Stimulated activated CD4-positive, alpha-beta T cell treated with anti-CD3 and anti-CD28 coated beads, Interleukin-1b, Interleukin-23, amount 100 ng/mL, for 4 hours (primary cell): ENCODE measurements at places on chromosomes 6 and 20.

GRCh38 chr6:157770946-157771345 is 52.1 kb upstream of the SNX9 start:
- no peak for DNase-seq

- no peak for DNase-seq
These were observed 55.9 kb downstream of the RNF217 start for GRCh38 chr6:125018136-125018535.

- DNase-seq, result peak; percentile 38
These were observed 170.2 kb downstream of the PREX1 start for GRCh38 chr20:48657426-48658197.

DNA sequence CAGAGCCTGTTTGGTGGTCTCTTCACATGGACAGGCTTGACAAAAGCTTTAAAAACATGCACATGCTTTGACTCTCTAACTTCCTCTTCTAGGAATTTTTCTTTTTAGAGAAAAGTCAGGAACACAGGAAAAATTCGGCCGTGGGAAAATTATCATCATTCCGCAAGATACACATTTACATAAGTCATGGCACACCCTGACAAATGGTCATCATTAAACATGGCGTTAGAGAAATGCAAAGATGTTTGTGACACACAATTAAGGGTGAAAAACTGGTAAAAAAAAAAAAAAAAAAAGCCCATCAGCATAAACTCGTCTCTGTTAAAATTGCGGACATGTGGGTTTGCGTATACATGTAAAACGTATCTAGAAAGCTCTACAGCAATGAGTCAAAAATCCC is 134.2 kb upstream of the AGPAT4 start:
- DNase-seq, result no peak

GRCh38 chr6:34242252-34243130 is 5.8 kb downstream of the HMGA1 start:
- DNase-seq, result no peak

GRCh38 chr6:156864557-156864956 is 87.4 kb downstream of the ARID1B start:
- DNase-seq, result no peak

DNA sequence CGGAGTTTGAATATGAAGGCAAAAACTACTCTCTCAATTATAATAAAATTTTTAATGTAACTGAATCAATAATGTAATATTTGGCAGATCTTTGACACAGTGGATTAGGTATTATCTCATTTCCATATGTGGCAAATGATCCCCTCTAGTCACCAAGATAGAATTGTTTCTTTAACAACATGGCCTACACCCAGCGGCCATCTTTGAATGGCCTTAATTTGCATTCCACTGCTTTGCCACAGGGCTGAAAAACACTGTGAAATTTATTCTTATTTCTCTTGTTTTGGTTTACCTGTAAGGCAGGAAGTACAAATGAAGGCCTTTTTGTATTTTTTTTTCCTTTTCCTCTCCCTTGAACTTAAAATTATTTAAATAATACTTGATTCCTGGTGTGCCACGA is 162.6 kb upstream of the SCGN start:
- no peak for DNase-seq

DNA sequence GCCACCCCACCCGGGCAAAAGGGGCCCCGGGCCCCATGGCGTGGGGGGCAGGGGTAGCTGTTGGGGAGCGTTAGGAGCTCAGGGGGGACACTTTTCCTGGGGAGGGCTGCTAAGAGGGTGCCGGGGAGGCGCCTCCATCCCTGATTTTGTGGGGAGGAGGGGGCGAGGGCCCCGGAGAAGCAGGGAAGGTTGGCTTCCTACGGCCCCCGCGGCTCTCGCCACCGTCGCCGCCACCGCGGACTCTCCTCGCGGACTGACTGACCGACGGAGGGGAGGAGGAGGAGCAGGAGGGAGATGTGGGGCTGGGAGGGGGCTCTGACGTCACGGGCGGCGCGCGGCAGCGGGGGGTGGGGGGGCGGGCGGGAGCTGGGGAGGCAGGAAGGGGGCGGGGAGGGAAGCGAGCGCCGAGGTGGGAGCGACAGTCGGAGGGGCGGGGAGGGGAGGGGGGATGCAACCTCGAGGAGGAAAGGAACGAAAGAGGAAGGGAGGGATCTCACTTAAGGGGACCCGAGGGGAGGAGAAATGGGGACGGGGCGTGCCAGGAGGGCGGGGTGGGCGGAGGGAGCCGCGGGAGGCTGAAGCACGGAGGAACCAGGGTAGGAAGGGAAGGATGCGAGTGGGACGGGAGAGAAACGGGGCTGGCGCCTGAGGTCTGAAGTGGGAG is 5.1 kb downstream of the GABBR1 start:
- DNase-seq, result peak; percentile 54

DNA sequence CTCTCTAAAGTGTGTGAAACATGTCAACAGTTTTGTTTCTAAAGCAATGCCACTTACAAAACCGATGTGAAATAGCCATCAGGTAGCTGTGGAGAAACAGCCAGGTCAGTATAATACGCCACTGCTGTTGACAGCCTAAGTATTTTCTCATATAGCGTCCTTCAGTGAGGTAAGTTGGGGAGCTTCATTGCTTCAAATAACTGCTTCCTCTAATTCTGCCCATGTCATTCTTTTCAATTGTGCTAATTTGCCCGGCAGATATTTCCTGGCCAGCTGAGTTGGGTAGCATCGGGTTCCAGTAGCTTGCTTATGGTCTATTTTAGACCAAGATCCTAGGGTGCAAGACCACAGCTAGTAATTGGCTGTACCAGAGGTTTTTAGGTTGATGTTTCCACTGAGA is 2.1 kb upstream of the ARMC2 start:
- DNase-seq, result no peak
